Fibroblast of skin of left biceps (primary cell): ENCODE measurements at places on chromosomes 1 and 21.

DNA sequence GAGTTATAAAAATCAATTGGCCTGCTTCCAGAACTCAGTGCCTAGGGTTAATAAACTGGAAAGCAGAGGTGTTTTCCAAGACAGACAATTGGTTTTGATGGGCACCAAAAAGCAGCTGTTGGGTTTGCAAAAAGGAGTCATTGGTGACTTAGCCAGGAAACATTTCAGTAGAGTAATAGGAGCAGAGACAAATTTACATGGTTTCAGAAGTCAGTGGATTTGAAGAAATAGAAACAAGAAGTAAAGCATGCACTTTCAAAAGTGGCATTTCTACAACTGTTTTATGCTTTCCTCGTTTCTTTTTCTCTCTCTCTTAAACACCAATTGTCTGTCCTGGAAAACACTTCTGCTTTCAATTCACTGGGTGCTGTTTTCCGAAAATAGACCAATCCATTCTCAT, 87.8 kb downstream of the GLUL start:
- DNase-seq: no peak

DNA sequence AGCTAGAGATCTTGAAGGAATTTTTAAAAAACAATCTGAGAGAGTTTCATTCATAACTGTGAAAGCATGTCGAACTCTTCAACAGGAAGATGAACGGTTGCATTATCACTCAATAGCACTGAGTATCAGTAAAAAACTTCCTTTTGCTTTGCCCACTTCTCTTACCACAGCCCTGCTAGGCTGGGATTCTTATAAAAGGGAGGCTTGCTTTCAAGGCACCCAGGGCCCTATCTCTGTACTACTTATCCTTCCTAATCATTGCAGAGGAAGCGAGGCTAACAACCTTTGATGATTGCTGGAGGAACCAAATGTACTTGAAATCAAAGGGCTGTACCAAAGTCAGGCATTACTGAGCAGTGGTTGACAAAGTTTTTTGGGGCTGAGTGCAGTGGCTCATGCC, 71.2 kb downstream of the SNRPE start:
- DNase-seq: no peak

DNA sequence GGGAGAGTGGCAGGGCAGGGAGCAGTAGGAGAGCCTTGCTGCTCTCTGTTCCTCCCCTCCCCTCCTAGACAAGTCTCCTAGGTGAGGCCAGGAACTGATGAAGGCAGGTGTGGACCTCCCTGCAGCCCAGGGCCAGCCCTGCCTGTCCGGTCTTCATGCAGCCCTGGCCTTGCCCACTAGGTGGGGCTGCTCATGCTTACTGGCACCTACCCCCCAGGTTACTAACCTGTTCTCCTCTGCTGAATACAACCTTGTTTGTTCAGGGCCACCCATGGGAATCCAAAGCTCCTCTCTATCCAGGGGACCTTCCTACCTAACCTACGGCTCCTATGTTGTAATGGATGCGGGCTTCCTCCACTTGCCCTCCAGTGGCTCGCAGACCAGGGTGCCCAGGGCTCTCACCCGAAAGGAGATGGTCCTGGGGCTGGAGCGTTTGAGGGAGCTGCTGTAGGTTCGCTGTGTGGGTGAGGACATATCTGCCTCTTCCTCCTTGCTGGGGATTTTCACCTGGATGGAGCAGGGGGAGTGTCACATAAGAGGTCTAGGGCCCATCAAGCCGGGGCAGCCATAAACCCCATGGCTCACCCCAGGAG, 7.9 kb upstream of the TNNT2 start:
- no peak for DNase-seq

DNA sequence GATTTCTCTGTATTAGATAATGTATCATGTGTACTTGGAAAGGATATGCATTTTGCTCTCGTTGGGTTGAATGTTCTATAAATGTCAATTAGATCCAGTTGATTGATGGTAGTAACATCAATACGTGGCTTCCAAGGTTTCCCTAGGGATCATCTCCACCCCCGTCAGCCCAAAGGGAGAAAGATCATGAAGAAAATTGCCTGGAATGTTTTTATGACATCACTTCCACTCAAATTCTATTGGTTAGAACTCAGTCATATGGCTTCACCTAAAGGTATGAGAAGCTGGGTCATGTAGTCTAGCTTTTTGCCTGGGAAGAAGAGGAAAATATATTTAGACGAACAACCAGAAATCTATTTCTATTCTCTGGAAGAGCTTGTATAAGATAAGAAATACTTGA, at the start of gene C1orf185:
Gene C1orf185, plus strand, starts transcription at position 253 of the 400 bp plus-strand sequence. Its CDS starts 6 bp downstream, at position 259.
- no peak for DNase-seq

- no peak for DNase-seq
These were observed 341.5 kb upstream of the ZP4 start for GRCh38 chr1:238232084-238232710.

DNA sequence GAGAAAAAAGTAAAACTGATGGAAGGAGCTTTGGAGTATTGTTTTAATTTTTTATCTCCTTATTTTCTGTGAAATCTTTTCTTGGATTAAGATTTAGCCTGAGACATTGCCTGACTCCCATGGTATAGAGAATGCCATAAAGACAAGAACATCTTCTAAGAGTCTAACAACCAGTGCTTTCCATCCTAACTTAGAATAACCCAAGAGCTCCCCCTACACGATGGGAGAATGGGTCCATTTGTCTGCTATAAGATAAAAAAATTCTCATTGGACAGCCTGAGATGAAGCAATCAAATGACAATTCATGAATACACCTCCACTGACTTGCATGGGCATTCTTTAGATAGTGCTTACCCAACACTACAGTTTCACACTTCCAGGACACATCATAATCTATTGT, 478.1 kb downstream of the TTLL7 start:
- DNase-seq: no peak

DNA sequence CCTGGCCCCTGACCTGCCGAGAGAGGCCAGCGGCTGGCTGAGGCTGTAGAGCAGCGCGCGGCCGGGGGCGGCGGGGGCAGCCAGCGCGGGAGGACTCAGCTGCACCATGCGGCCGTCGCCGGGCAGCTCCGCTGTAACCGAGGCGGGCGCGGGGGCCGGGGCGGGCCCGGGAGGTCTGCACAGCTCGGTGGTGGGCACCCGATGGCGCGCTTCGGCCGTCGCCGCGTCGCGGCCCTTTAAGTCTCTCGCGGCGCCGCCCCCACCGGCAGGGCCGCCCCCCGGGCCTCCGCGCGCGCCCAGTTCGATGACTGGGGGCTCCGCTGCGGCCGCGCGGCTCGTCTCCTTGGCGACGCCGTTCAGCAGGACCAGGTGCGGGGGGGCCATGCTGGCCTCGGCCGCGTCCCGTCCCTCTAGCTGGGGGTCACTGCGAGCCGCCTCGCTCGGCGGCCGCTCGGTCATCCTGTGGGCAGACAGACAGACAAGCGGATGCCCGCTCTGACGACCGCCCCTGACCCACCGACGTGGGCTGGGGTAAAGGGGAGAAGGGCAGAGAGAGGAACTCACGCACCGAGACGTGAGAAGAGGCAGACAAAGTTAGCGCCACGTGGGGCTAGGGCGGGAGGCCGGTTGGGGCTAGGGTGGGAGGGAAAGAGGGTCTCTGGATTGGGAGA, 6.5 kb downstream of the TAL1 start:
- no peak for DNase-seq

DNA sequence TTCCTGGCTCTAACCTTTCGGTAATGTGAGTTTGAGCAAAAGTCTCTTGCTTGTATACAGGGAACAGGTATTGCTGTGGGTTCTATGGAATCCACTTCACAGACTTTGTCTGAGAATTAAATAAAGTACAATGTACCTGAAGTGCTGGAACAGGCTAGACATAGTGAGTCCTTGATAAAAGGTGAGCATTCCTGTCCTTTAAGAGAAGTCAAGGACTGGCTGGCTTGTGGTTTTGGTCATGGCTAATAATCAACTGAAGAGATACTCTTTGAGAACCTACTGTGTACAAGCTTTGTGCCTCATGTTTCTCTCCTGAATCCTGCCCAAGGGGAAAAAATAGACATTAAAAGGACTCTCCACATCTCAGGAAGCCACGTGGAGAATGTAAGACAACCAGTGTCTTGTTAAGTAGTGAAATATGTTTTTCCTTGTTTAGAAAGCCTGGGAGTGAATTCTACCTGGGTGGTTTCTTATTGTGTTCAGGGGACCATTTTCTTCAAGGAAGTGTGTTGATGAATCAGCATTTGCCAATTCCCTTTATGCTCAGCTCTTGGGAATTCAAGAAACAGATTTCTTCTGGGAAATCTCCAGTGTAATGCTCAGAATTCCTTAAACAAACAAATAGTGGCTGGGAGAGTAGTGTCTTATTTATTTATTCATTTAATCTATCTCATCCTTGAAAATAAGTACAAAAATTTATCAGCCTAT, 55.2 kb upstream of the PLD5 start:
- DNase-seq: no peak

DNA sequence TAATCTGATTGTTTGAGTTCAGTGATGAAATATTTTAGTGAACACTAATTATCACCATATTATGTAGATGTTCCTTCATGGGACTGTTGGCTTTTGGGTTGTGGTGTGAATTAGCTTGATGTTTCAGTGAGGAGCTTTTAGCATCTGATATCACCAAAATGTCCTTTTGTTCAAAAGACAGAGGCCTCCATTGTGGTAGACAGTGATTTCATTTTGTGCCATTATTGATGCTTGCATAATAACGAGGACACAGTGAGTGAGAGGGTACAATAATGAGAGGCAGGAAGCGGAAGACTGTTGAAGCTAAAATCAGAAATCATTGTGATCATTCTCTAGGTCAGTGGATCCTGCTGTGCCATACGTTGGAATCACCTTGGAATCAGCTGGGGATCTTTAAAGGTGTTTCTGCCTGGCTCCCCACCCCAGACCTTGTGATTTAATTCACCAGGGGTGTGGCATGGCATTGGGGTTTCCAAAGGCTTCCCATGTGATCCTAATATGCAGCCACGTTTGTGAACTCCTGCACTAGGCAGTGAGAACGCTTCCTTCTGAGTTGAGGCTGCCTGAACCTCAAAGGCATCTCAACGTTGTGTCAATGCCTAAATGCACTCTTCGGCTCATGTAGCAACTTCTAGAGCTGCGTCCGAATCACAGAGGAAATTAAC, 82.1 kb upstream of the KIF1B start:
- no peak for DNase-seq

GRCh38 chr1:8423692-8424538, 106.0 kb downstream of the SLC45A1 start:
- DNase-seq: no peak

DNA sequence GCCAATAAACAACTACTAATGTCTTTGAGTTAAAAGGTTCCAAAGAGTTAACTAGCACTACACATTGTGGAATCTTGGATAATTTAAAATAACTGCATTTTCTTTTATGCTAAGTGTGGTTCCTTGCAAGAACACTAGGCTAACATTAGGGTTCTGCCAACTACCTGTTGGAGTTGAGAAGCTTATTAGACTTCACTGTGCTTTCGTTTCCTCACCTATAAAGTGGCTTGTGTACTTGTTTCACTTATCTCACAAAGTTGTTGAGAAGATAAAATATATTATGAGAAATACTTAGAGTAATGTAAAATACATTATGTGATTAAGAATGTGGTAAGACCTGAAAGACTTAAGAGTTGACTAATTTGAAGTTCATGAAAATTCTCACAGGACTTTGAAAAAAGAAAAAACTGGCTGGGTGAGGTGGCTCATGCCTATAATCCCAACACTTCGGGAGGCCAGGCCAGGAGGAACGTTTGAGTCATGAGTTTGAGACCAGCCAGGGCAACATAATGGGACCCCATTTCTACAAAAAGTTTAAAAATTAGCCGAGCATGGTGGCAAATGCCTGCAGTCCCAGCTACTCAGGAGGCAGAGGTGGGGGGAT, 5.6 kb upstream of the RRAGC start:
- no peak for DNase-seq

GRCh38 chr1:207673399-207673798, 28.5 kb downstream of the CR1L start:
- DNase-seq: no peak

- no peak for DNase-seq
These were observed 109.3 kb downstream of the KAZN start for GRCh38 chr1:14707531-14708445.

DNA sequence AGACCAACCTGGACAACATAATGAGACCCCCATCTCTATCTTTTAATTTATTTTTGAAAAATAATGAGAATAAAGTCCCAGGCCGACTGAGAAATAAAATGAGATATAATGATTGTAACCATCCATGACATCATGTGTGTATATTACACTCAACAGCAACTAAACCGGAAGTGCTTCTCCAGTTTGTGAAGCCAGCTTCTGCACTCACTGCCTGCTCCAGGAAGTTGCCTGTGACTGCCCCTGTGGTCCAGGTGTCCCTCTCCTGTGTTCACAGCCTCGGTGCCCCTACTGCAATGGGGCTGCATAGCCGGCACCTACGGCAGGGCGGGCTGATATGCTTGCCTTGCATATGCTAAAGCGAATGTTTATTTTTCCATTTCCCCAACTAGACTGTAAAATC, 68.3 kb downstream of the SSBP3 start:
- DNase-seq: no peak

DNA sequence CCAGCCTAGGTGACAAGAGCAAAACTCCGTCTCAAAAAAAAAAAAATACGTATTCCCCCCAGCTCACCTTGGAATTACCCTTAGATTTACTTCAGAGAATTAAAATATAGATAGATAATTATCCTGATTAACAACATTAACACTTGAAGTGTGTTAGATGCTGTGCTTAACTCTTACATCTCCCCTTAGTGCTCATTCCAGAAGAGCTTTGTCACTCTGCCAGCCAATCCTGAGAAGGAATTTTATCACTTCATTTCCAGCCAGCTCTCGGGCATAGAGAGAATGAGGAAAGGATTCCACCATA, 1.6 kb upstream of the SHC1 start:
- DNase-seq: no peak

GRCh38 chr1:231512147-231512698, 16.2 kb upstream of the TSNAX start:
- peak; percentile 65 for DNase-seq

DNA sequence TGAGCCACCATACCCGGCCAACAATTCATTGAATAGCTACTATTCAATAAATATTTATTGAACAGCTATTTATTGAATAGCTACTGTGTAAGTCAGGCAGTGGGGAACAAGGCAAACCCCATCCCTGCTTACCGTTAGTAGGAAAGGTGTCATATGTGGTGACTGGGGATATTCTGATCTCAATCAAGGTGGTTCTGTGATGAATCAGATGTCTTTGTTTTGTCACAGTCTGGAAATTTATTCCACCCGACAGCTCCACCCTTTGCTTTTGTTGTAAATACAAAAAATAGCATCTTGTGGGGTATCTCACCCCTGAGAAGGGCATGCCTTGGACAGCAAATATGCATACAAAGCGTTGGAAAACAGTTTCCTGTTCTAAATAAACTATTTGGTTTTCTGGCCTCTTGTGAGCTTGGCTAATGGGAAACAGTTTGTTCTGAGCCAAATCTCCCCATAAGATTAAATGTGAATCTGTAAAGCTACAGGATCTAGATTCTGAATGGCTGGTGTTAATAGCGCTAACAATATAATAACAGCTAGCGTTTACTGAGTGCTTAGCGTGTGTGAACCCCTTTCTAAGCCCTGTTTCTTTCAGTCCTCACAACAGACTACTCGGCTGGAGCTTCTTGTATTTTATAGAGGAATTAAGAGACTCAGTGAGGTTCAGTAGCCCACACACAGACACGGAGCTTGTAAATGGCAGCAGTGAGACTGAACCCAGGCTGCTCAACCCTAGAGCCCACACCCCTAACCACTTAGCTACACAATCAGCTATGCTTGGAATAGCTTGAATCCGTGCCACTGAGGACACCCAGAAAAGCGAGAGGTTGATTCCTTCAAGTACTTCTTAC, 5.5 kb downstream of the PDPN start:
- DNase-seq: no peak
